ENCODE measurements at places on chromosomes 4 and X.

DNA sequence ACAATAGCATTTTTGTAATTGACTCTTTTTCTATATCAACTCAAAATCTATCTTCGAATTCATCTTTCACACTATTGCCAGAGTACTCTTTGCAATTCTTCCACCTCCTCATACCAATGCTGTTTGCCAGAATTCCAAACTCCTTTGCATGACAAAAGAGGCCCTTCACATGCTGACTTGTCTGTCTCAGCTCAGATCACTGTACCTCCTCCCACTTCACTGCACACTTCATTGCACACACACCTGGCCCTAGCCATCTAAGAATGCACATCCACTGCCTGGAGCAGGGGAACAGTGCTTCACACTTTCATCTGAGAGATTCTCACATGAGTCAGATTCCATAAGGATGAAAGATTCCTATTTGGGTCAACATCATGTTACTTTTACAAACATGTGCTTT lies 56.5 kb downstream of the PRDM5 start:
- DNase-seq = no peak

- DNase-seq = no peak
Measured at GRCh38 chrX:82589410-82589809, 918.7 kb upstream of the POU3F4 start.

DNA sequence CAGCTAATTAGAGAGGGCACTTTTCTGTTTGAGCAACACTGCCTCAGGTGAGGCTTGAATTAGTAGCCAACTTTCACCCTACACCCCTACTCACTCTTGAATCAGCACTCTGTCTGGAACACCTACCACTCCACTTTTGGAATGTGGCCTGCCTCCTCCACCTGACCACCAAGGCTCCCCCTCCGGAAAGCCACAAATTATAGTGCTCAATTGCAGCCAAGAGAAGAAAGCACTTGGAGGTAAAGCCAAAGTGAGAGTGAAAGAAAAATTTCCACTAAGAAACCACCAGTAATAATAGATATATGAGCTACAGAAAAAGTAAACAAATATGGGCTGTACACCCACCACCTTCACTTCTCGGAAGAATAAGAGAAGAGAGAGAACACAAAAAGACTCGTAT lies 41.1 kb downstream of the PPP3CA start:
- no peak for DNase-seq

GRCh38 chrX:45872480-45872879 lies 671.8 kb upstream of the DIPK2B start:
- DNase-seq = no peak

DNA sequence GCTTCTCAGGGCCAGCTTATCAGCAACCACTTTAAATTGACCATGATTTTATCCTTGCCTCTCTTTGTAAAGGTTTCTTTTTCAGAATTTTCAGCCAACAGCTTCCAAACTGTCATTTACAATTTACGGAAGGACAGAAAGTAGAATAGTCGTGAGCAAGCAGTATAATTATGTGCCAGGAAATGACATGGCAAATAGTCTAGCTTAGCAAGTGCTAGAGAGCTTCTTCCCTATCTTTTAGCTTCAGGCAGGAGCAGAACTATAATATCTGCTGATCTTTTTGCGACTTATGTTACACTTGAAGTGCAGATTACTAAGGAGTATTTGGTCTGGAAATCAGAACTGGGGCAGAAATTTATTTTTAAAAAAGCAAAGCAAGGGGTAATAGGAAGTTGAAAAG lies 123.0 kb upstream of the AP1S2 start:
- no peak for DNase-seq

DNA sequence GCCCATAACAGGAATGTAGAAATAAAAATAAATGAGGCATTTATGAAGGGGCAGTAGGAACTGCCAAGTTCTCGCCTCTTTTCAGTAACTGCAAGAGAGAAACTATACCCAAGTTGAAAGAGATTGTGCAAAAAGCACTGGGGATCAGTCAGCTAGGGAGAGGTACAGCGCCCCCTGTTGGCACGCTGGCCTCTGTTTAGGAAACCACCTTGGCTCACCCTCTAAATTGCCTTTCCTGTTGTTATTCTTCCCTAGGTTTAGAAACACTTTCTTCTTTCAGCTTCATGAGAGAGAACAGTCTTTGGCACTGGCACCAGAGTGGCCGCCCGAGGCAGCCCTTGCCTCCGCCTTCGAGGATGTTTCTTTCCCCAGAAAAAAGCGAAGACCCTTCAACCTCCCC lies 348.5 kb downstream of the MID1IP1 start:
- DNase-seq = peak; percentile 17

GRCh38 chr4:68765876-68766275 lies 49.9 kb upstream of the UGT2B10 start:
- no peak for DNase-seq

- DNase-seq = no peak
Measured at GRCh38 chrX:100647095-100647494, 3.1 kb downstream of the SRPX2 start.

GRCh38 chrX:133448512-133449076 lies 33.3 kb upstream of the GPC4 start:
- DNase-seq = no peak

DNA sequence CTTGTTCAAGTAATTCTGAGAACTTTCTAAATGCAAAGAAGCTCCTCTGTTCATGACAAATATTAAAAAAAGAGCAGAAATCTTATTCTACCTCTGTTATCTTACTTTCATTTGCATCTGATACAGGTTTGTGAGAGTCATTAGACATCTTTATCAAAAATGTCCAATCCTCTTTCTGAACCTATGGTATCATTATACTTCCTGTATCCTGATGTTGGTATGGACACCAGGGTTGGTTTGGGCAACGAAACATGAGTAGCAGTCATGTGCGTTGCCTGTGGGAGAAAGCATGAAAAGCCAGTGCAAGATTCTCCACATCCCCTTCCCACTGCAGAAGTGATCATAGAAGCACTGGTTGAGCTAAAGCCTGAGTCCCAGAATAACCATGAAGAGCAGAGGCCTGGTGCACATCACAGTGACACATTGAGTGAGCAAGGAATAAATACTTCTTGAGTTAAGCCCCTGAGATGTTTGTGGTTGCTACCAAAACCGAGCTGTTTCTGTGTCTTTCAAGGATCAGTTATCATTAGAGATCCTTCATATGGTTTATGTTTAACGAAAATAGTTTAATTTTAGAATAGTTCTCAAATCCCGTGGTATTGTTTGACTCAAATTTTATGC lies 197.2 kb downstream of the BANK1 start:
- no peak for DNase-seq

DNA sequence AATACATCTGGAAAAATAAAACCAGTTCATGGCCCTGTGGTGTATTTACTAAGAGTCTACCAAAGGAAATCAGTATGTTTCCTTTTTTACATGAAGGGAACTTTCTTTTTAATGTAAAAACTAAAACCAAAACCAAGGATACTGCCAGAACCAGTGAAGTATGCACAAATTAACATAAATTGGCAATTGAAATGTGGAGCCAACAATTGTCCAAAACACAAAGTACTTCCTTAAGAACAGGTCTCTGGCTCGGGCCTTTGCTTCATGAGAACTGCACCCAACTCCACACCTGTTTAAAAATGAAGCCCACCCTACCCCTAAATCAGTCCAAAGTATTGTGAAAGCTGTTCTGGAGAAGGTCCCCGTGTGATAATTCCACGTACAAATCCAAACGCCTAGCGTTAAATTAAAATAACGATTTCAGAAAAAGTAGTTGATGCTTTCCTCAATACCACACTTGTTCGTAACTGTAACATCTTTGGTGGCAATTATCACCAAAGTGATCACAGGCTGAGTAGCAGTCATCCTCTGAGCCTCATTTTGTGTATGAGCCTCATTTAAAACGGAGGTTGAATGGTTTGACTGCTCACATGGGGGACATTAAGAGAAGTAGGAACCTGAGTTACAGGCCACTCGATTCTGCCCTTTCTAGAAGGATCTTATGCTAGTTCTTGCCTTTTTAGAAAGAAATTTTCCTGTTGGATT lies 93.0 kb downstream of the GEMIN8 start:
- no peak for DNase-seq

- no peak for DNase-seq
Measured at GRCh38 chrX:84362184-84362838, 139.9 kb downstream of the HDX start.

DNA sequence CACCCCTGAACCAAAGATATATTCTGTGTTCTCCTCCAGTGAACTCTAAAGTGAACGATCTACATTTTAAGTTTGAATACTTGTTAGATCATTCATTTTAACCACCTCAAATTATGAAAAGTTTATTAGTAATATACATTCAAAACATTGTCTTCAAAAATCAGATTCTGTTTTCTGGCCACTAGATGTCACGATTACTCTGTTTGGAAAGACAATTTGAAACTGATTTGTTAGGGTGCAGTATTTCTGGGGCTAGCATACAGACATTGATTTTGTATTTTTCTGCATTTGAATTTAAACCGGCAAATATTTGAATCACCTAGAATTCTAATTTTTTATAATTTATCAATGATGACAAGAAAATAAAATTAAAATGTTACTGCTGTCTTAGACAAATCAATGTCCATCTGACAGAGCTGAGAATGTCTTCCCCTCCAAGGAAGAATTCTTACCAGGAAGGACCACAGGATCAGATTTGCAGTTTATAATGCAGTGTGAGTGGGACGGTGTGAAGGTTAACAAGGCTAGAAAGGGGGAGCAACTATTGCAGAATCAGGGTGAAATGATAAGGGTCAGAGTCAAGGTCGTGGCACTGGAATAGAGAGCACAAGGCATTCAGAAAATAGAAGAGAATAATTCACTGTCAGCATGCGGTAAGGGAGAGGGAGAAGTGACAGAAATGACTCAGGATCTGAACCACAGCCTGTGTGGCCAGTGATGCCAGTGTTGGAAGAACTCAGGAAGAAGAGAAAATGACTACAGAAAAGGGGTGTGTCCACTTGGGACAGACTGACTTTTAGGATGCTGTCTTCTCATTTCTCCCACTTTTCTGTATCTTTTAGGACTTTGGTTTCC lies 91.6 kb downstream of the ANXA10 start:
- no peak for DNase-seq

DNA sequence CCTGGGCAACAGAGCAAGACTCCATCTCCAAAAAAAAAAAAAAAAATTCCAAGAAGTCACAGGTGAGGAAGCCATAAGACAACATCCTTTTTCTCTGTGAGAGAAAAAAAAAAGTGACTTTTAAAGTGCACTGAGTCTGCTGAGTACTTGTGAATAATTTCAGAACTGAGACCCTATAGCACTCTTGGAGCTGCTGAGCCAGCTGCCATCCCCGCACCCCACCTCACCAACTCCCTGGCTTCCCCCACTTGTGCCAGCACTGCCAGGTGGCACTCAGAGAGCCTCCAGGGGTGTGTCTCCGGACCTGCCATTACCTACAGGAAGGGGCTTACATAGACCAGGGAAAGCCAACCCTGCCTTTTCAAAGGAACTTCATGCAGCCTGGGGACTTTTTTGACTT lies 39.2 kb upstream of the HS3ST1 start:
- DNase-seq = no peak

DNA sequence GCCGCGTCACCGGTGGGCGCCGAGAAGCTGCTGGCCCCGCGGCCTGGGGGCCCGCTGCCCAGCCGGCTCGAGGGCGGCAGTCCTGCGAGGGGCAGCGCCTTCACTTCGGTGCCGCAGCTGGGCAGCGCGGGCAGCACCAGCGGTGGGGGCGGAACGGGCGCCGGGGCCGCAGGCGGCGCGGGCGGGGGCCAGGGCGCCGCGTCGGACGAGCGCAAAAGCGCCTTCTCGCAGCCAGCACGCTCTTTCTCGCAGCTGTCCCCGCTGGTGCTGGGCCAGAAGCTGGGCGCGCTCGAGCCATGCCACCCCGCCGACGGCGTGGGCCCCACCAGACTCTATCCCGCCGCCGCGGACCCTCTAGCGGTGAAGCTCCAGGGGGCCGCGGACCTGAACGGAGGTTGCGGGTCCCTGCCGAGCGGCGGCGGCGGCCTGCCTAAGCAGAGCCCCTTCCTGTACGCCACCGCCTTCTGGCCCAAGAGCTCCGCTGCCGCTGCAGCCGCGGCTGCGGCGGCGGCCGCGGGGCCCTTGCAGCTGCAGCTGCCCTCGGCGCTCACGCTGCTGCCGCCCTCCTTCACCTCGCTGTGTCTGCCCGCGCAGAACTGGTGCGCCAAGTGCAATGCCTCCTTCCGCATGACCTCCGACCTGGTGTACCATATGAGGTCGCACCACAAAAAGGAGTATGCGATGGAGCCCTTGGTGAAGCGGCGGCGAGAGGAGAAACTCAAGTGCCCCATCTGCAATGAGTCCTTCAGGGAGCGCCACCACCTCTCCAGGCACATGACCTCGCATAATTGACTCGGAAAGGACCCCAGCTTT lies 5.6 kb downstream of the PRDM8 start:
- DNase-seq = peak; percentile 29
